ENCODE measurements at places on chromosomes 4 and X.

DNA sequence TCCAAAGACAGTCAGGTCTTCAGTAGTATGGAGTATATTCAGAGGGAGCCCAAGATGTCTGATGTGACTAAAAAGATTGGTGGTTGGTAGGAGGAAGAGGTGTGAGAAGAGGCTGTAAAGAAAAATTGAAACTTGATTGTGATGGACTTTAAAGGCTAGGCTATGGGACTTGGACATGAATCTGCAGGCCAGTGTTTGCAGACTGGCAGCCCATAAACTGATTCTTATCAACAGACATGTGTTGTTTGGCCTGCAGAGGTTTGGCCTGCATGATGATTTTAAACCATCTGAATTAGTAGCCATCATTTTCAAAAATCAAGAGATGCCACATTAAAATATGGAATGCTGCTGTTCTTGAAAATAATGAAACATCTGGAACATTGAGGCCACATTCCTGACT is 5.4 kb upstream of the AR start:
- no peak for DNase-seq

DNA sequence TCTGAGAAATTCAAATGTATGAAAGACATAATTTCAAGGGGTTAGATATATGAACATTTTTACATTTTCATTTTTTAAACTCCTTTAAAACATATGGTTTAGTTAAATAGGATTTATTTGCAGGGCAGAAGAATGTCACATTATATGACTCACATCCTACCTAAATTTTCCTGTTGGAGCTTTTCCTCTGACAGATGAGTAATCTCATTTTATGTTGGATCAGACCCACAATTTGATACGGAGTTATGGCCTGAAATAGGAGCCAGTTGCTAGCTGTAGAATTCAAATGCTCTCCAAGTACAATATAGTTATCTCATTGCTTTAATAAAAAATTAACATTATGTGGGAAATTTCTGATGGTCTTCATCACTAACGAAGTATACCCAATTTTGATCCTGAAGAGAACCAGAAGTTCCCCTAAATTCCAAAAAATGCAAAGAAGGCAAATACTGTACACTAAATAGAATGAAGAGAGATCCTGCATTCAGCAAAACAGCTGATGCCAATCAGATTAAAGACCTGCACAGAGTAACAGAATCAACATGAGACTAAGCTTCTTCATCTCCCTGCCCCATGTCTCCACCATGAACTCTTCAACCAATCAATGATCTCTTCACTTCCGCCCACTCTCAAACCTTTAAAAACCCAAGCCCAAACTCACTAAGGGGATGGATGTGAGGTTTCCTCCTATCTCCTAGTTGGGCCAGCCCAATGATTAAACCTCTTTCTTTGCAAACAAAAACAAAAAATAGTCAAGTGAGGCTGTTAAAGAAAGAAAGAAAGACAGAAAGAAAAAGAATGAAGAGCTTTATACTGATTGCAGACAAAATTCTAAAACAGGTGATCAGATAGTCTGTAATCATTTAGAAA is 10.9 kb upstream of the EXOSC9 start:
- no peak for DNase-seq

- no peak for DNase-seq
These were observed 236.6 kb downstream of the DCHS2 start for GRCh38 chr4:154254999-154255398.

DNA sequence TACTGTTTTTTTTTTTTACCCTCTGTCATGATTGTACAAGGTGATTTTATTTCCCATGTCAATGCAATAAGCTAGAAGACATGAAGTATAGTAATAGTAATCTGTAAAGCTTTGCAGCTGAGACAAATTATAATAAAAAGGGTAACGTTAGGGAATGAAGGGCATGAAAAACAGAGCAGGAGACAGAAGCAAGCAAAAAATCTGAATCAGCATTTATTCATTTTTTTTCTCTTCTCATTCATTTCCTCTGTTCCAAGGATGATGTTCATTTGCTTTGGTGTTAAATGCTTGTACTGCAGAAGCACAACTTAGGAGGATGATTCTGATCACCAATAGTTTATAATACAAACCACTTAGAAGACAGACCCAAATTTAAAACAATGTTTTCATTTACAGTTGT is 64.3 kb downstream of the CCKAR start:
- no peak for DNase-seq

- DNase-seq: no peak
These were observed 31.3 kb downstream of the JADE1 start for GRCh38 chr4:128840711-128841318.

GRCh38 chrX:22742174-22742573 is 257.6 kb upstream of the DDX53 start:
- no peak for DNase-seq

GRCh38 chrX:31350808-31351074 is 278.9 kb upstream of the FTHL17 start:
- DNase-seq: no peak

- no peak for DNase-seq
These were observed 377.3 kb downstream of the ARAP2 start for GRCh38 chr4:35867057-35867456.

DNA sequence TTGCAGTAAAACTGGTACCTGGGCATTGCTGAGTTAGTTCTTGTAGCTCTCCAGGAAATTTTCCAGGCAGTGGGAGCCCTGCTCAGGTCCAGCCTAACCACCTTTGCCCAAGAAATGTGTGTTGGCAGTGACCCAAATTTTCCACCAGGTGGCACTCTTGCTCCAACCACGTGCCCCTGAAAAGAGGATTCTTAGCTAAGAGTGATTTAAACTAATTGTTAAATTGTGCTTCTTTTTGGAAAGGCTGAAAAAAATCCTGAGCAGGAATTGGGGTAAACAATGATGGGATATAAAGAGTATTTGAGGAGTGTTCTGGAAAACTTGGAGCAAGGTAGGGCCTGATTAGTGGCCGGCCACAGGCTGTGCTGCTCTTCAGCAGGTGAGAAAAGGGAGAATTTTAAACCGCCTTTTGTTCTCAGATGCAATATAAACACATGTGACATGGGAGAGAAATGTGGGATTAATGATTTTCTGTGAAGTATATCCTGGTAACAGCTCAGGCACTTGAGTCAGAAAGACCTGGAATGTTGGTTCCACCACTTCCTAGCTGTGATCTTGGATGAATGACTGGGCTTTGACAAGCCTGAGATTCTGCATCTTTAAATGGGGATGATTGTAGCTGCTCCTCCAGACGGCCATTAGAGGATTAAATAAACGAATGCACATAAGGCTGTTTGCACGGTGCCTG is 219.6 kb downstream of the PTTG2 start:
- DNase-seq: peak; percentile 79

GRCh38 chr4:8159537-8160232 is 1.1 kb upstream of the ABLIM2 start:
- no peak for DNase-seq

GRCh38 chr4:61921920-61922319 is 721.8 kb downstream of the ADGRL3 start:
- no peak for DNase-seq

GRCh38 chr4:7719354-7720174 is 220.1 kb downstream of the AFAP1 start:
- DNase-seq: peak; percentile 89

DNA sequence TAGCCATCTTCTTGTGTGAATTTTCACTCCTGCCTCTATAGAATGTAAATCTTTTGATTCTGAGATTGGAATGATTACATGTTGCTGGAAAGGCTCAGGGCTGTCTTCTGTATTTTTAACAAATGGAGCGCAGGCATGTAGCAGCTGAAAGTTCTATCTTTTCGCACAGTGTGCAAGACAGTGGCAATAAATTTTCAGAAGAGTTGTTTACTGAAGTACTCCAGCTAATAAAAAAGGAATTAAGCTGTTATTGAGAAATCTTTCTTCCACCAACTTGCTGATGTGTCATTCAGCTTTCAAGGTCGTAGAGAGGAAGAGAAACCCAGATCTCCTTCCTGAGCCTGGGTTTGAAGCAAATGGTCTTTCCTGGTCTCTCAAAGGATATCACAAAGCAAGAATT is 122.0 kb upstream of the PUDP start:
- DNase-seq: no peak

Data from type B pancreatic cell (in vitro differentiated cells).